Stimulated activated memory B cell treated with anti-CD40 and anti-IgM and Interleukin-4, amounts not matched to agents 10 μg/mL and 1 μg/mL and 100 μg/mL, for 72 hours (primary cell): ENCODE measurements at places on chromosomes 5 and 9.

DNA sequence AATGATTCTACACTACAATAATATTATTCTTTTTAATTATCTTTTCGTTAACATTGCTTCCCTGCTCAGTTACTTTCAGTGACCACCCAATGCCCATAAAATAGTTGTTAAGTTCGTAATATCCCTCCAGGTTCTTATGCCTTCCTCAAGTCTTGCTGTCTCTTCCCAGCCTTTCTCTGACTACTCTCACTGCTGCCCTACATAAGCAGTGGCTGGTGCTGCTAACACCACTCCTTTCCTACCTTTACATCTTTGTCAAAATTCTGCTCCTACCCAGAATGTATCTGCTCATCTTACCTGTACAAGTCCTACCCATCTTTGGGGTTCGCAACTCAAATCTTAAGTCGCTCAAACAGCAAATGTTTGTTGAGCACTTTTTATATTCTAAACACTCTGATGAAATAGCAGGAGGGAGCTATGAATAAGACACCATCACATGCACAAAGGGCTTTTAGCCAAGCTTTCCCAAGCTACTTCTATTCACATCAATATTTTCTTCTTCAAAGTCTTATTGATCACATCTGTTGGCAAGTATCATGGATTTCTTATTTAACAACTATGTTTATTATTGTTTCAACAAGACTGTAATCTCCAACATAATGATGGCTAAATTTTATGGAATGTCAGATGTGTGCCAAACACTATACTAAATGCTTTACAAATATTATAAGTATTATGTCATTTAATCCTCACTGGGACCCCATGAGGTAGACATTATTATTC lies 29.5 kb downstream of the SLC25A46 start:
- peak; percentile 27 for ATAC-seq

GRCh38 chr9:136990242-136990911 lies 1.8 kb upstream of the PAXX start:
- no peak for ATAC-seq

GRCh38 chr9:123376218-123377071 lies 20.4 kb downstream of the CRB2 start:
- ATAC-seq, result no peak

- ATAC-seq, result no peak
Measured at GRCh38 chr5:107517185-107518033, 153.3 kb downstream of the EFNA5 start.

- ATAC-seq, result no peak
Measured at GRCh38 chr5:1640421-1640881, 116.7 kb upstream of the LPCAT1 start.

DNA sequence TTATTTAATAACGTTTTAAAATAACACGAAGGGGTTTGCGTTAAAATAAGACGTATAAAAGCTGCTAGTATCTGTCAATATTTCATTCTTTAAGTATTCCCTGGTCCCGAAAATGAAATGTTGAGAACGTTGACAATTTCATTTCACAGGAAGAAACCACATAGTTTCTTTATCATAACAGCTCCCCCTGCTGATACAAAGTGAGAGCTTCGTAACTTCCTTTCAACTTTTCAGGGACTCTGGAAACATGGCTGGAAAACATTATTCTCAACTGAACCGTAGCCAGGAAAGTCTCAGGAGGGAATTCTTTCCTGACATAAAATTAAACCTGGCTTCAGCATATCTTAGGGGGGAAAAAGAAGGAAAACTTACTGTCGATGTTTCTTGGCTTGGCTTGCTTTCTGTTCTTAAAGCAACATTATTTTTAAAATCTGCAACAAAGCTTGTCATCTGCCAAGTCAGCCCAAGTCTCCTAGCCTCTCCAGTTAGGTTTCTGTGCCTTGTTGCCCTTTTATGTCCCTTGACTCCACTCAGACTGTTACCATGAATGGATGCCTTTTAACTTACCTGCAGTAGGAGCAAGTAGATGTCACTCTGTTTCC lies 122.9 kb upstream of the DAB2 start:
- ATAC-seq, result no peak

- ATAC-seq, result no peak
Measured at GRCh38 chr9:26773056-26773455, 119.5 kb downstream of the CAAP1 start.

DNA sequence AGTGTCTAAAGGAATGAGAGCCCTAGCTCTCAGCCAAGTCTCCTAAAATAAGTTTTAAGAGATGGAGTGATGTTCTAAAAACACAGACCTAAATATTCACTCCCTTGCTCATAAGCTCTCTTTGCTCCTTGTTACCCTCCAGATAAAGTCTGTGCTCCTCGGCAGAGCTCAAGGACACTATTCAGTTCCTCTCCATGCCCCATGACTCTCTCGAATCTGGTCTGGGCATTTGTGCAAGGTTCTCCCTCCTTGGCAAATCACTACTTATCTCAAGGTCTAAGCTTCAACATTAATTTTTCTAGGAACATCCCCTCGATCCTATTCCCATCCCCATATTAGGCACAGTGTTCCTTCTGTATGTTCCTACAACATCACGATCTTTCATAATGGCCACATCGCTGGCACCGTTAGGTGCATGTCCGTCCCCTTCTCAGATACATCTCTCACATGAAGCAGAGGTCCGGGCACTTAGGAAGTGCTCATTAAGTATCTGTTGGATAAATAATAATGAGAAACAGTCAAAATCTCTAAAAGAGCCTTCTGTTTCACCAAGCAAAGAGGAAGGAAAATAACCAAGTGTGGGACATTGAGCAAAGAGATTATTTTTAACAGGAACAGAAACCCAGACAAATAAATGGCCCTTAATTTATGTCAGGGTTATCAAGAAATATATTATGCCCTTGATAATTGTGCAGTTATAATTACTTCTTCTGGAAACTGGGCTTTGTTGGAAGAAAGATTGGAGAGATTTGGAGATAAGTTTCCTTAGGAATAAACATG lies 85.9 kb upstream of the HTR4 start:
- ATAC-seq, result no peak

DNA sequence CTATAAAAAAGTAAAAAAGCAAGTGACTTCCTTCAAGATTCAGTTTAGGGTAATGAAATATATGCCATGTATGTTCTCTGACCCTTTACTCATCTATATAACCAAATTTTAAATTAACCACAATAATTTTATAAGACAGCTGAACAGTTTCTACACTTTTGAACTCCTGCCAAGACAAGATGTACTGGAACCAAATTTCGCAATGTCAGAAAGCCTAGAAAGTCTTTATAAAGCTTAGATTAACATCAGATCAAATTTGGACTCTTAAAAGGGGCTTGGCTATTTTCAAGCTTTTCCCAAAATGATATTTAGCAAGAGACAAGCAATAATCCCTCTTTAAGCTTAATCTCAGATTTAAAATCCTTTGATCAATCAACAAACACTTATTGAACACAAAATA lies 362.6 kb downstream of the PTPRD start:
- no peak for ATAC-seq
